Renal pelvis (tissue), 12 donors: ENCODE measurements at places on chromosomes 5 and 9. TPM values are rescaled to one million over a fixed set of nuclear protein-coding genes. Genes with fewer than 3 reads are reported as not detected.

HSD17B3 gene
- 0.31 TPM for polyA plus RNA-seq

IL5 gene
- not detected for polyA plus RNA-seq

RASGRF2 gene
- 2.1 TPM for polyA plus RNA-seq

ADAMTSL2 gene
- polyA plus RNA-seq: 1.6 TPM

ISL1 gene
- polyA plus RNA-seq: not detected
